CD14-positive monocyte (primary cell): ENCODE measurements at places on chromosomes 1 and 21.

GRCh38 chr1:9315411-9316079 is 22.9 kb downstream of the SPSB1 start:
- DNase-seq = no peak

DNA sequence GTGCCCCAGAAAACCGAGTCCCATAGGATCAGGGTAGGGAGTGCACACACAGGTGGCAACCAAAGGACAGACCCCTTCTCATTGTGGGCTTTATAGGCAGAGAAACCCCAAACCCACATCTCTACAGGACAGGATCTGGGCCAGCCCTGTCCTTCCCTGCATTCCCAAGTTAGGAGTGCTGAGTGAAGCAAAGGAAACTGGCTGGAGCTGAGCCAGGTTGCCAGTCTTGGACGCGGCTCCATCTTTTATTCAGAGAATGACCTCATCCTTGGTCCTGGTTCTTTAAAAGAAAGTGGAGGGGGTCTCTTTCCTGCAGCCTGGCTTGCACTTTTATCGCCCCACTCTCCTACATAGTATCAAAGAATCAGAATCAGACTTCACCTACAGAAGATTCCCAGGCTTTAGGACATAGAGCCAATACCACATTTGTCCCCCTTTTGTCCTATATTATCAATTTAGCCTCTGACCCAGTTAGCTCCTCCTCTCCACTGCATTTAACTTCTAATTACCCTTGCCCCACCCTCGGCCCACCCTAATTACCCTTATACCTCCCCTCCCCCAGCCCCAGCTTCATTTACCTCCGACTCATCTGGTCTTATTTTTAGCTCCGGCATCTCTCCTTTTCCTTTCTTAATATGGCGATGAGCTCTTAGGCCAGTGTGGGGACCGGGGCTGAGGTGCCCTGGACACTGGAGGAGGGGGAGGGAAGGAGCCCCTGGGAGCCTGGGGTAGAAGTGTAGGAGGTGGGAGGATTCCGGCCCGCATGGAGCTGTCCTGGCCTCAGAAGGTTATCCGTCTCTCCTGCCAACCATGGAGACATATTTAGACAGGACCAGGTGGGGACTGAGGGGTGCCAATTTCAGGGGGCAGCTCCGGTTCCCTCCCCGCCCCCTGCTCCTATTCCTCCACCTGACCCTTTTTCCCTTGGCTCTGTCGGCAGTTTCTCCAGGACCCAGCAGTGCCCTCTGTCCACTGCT is at the start of gene CASQ1:
Gene CASQ1, plus strand, starts transcription at position 927 of the 977 bp plus-strand sequence. CDS start 177 bp downstream, outside the sequence.
- no peak for DNase-seq

GRCh38 chr1:157124855-157125254 is 13.3 kb downstream of the ETV3 start:
- DNase-seq = no peak

- DNase-seq = no peak
Observed at GRCh38 chr21:31503939-31504338, 155.6 kb upstream of the SOD1 start.

DNA sequence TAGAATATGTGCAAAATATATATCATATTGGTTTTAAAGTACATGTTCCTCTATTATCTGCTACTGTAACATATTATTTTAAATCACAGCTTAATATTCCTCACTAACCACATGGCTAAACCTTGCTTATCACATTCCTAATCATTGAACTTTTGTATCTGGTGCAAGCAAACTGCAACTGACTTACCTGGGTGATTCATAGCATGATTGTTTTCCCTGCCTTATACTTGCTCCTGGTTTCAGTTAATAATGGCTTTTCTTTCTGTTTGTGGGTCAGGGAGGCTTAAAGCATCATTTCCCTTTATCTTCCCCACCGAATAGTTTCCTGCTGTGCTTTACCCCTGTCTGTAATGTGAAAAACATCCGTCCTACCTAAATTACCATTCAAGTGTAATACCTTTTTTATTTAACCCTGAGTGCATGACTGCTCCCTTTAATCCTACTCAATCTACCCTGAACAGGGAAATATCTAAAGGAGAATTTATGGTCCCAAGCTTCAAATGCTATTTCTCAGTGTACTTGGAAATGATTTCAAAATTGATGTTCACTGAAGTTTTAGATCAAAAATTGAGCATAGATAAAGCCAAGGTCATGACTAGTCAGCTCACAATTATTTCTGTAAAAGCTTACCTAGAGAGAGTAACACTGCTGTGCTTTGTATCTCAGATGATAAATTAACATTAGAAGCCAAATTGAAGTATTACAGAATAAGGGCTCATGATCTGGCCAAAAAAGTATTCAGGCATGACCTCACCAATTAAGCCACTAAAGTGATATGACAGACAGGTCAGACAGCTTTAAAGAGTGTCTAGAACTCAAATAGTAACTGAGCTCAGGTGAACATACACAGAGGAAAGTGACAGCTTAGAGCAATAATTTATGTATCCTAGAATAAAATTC is 507.1 kb downstream of the BRINP3 start:
- no peak for DNase-seq

GRCh38 chr1:200907611-200908097 is 13.0 kb downstream of the INAVA start:
- DNase-seq = peak; percentile 76

DNA sequence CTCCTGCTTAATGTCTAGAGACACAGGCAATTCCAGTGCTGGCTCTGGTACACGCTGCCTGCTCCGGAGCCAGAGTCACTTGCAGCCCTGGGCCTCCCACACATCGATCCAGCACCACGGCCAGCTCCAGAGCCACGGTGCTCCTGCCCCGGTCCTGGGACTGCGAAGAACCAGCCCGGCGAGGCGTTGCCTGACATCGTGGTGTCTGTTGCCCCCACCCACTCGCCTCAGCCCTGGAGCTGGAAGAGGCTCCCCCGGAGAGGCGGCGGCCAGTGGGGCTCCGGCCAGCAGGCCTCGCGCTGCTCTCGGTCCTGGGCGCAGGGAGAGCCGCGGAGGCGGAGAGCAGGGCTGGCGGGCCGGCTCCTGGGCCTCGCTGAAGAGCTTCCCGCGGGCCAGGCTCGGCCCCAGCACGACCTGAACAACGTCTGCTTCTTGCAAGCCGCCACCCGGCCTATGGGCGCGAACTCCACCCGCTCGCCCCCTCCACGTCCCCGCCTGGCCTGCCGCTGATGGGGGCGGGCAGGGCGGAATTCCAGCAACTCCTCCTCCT is 364.8 kb downstream of the CEP170 start:
- no peak for DNase-seq

DNA sequence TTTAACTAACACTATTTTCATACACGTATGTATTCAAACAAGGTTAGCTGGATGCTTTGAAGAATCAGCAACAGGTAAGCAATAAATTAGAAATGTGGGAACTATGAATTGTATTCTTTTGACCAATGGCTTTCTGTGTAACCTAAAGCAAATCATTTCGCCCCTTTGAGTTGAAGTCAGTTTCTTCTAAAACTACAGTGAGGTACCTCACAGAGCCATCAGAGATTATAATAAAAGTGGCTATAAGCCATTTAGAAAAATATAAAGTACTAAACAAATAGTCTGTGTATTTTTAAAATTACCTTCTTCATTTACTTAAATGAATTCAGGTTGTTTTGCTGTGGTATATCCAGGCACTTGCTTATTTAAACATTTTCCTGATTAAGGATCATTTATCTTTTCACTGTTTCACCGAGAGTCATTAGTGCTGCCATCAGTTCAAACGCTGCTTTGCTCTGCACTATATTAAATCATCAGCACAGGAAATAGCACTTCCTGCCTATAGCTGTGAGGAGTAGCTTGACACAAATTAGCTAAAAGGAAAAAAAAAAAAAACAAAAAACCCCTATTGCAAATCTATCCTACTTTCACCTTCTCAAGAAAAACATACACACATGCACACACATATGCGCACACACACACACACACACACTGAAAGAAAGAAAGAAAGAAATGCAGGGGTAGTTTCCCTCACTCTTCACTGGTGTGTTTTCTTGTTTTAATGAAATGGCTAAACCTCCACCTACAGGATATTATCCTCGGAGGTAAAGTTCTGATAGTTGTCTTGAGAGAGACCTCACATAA is 39.8 kb upstream of the C1orf105 start:
- DNase-seq = no peak

- DNase-seq = no peak
Observed at GRCh38 chr1:65256860-65257708, 52.3 kb upstream of the DNAJC6 start.

DNA sequence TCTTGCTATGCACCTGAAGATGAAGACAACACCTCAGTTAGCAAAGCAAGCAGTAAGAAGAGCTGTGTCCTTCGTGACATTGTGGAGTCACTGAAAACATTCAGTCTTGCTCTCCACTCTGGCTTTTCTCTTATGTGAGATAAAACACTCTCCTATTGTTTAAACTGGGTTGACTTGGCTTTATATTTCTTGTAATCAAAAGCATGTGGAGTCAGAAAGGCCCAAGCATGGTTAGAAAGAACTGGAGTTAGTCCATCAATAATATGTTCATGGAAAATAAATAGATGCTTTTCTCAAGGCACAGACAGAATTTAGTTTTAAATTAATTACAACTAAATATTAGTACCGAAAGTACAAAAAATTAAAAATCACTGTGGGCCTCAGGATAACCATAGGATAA is 61.7 kb downstream of the UBE2U start:
- no peak for DNase-seq

GRCh38 chr1:160704250-160704649 is 7.4 kb downstream of the CD48 start:
- DNase-seq = peak; percentile 97

- peak; percentile 98 for DNase-seq
Observed at GRCh38 chr1:35894183-35894582, 11.2 kb downstream of the AGO1 start.

DNA sequence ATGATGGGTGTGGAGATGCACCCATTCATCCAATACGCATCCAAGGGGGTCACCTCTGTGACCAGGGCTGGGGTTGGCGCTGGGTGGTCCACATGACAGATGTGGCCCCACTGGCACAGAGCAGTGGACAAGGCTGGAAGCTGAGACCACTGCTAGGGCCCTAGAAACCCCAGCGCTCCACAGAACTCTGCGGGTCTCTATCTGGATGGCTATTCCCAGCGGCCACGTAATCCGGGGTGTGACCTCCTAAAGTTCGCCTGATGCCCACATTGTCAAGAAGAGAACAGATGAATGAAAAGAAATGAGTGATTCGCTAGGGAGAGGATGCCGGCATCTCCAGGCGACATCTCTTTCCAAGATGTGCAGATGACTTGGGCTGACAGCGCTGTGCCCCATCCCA is 55.2 kb downstream of the PRDM15 start:
- no peak for DNase-seq
